AG09309 (cell line): ENCODE measurements at places on chromosomes 6 and 20.

GRCh38 chr6:67802771-67803170 lies 832.3 kb upstream of the ADGRB3 start:
- no peak for DNase-seq

DNA sequence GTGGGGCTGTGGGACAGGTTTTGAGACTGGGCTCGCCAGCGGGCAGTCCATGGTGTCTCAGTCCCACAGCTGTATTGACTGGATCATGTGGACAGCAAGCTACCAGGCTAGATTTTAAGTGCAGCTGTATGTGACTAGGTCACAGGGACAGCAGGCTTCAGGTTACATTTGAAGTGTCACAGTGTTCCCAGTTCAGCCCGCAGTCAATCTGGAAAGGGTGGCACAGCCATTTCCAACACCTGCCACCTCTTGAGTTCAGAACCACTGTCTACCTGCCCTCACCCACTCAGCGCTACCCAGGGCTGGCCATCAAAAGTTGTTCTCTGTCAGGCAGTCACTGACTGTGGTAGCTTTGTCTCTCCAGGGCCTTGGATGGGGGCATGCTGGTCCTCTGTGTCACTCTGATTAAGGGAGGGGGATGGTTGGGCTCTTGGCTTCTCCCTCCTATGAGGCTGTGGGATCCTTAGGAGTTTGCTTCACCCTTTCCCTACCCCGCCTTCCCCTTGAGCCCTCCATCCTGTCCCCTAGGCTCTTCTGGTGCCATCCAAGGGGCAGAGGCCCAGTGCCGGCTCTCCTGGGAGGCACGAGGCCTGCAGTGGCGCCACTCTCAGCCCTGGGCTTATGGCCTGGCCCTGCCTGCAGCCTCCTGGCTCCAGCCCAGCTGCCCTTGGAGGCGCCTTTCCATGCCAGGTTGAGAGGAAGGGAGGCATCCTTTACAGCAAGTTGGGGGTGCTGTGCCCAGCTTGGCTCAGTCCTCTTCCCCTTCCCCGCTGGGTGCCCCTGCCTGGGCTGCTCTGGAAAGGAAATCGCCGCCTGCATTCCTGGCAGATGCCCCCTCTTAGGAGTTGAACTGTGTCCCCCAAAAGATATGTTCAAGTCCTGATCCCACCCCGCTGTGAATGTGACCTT lies 44.9 kb downstream of the PNLDC1 start:
- no peak for DNase-seq

GRCh38 chr6:150435832-150436231 lies 67.0 kb downstream of the IYD start:
- no peak for DNase-seq

GRCh38 chr6:159832946-159833345 lies 32.9 kb downstream of the PNLDC1 start:
- no peak for DNase-seq

GRCh38 chr6:7909323-7910276 lies 988 bp downstream of the TXNDC5 start:
- no peak for DNase-seq

DNA sequence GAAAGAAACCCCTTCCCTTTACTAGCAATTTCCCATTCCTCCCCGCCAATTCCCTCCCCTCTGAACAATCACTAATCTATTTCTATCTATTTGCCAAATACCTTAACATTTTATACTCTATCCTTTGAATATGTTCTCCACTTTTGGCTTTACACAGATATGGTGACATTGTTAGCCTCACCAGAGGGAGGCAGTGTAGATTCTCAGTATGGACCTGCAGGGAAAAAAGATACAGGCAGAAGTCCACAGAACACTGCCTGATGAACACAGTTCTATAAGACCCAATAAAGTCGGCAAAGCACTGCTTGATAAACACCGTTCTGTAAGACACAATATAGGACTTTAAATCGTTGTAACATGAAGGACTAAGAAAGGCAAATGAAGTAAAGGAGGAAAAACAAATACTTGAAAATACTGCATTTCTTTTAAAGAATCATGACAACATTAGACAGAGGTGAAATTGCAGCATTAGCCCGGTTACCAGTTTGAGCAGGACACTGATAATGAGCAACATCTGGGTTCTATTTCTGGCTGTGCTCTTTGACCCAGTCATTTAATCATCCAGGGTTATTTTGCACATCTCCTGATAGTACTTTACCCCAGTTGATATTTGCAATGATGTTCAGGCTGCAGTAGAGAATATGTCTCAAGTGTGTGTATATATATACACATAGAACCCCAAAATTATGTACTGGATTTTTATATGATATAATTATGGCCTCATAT lies 296.8 kb downstream of the UTRN start:
- DNase-seq = no peak

GRCh38 chr6:168520233-168520632 lies 79.2 kb downstream of the SMOC2 start:
- no peak for DNase-seq

GRCh38 chr6:160996131-160996601 lies 4.6 kb downstream of the MAP3K4 start:
- DNase-seq = no peak

- no peak for DNase-seq
Observed at GRCh38 chr6:1770968-1771723, 161.4 kb downstream of the FOXC1 start.

GRCh38 chr6:168189200-168190013 lies 110.4 kb upstream of the FRMD1 start:
- DNase-seq = no peak

- no peak for DNase-seq
Observed at GRCh38 chr20:22379472-22379871, 204.9 kb downstream of the FOXA2 start.

DNA sequence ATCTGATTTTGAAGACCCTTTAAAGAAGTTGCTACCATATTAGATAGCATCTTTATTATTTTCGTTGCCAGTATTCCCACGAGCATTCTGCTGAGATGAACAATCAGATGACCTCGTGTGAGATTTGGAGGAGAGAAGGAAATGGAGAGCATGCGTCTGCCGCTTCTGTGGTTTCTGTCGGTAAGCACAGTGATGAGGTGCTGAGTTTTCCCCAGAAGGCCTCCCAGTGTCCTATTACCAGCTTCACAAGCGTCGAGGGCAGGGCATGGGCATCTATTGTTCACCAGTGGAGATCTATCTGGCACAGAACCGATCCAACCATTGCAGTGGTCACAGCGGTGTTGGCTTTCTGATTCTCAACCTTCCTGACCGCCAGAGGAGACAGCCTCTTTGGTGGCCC lies 29.4 kb downstream of the TRAF3IP2 start:
- no peak for DNase-seq

DNA sequence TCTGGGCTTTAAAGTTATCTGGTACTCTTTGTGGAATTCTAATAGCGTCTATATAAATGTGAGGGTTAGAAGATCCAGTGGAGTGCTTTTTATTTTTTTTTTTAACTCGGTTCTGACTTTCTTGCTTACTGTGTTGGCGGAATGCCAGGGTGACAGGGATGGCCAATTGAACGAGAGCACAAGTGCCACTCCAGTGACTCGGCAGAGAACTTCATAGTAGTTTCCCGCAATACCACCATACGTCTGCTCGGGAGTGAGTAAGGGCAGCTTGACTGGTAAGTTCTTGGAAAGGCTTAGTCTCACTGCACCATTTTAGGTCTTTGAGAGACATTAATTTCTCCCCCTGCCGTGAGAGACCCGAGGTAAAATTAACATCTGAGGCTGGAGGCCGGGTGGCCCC lies 49.4 kb upstream of the TULP1 start:
- no peak for DNase-seq

GRCh38 chr20:19555726-19556125 lies 202.3 kb upstream of the RIN2 start:
- no peak for DNase-seq

DNA sequence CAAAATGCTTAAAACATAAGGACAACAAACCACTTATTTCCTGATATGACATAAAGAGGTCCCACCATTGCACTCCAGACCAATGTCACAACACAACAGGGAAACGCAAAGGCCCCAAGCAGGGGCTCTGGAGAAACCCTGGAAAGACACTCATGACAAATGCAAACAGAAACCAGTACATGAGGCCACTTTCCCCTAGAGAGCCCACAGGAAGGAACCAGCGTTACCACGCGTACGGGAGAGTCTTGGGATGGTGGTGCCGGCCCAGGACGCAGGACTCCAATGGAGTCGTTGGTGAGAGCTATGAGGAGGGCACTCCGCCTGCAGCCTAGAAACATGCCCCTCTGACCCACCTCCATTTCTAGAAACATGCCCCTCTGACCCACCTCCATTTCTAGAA lies 20.2 kb downstream of the GMEB2 start:
- no peak for DNase-seq

DNA sequence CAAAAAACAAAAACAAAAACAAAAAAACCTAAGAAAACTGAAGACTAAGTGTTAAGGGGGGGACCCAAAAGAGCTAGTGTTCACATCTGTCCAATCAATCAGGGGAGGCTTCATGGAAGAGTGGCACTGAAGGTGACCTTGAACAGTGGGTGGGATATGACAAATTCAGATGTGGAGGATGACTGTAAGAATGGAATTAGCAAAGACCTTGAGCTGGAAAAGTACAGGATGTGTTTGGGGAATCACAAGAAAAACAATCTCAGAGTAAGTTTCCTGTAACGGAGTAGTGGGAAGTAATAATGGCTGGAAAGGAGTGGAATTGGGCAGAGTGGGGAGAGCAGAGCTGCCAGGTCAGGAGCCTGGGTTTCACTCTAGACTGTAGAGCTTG lies 2.9 kb upstream of the IER3 start:
- no peak for DNase-seq

- DNase-seq = no peak
Observed at GRCh38 chr6:327538-328116, 35.3 kb downstream of the DUSP22 start.

DNA sequence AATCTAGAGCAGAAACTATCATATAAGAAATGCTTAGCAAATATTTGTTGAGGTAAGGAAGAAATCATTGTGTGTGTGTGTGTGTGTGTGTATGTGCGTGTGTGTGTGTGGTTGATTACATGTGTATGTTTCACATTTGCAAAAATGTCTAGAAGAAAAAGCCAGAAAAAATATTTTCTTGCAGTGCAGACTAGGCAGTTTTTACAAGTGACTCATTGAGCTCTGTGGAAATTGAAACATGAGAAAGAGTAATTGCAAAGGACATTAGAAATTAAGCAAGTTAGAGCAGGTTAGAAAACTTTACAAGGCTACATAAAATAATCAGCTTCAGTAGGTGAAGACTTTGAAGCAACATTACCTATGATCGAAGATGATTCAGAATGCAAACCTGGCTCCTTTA lies 669.0 kb upstream of the EYS start:
- DNase-seq = no peak

DNA sequence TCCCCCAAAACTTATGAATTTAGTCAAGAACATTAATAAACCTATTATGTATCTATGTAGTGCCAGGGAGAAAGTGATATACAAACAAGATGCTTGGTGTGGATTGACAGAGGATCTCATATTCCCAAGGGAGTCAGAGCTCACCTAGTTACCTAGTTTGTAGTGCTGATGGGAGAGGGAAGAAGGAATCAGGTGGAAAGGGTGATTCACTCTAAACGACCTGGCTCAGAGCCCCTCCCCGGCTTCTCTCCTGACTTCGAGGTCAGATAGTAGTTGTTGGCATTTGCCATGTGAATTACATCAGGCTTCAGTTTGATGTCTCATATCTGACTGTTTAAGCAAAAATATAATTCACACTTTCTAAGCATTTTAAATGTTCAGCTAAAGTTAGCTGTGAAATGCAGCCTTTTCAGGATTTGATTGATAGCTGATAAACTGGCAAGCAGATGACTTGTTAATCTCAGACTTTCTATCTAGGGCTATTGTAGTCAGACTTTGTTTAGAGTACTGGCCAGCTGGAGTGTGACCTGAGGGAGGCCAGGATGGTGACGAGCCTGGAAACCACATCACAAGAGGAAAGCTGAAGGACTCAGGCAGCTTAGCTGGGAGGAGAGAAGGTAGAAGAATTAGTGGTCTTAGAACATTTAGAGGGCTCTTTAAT lies 123.7 kb downstream of the AKAP7 start:
- no peak for DNase-seq

GRCh38 chr6:110265273-110265672 lies 85.0 kb downstream of the CDC40 start:
- no peak for DNase-seq

GRCh38 chr6:83218646-83219045 lies 25.5 kb downstream of the RWDD2A start:
- DNase-seq = no peak

DNA sequence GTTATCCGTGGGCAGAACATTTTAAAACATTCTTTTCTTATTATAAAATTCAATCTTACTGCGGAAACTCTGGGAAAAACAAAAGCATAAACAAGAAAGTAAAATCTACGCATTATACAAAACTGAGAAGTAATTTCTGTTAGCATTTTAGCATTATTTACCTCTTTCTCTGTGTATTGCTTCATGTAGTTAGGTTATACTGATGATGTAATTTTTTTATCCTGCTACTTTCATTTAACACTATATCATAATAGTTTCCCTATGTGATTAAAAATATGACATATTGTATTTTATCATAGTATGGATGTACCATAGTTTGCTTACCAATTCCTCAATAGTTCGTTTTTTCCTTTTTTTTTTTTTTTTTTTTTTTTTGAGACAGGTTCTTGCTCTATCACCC lies 4.2 kb upstream of the GCNT2 start:
- no peak for DNase-seq
